ENCODE measurements at places on chromosomes 1 and 21.

DNA sequence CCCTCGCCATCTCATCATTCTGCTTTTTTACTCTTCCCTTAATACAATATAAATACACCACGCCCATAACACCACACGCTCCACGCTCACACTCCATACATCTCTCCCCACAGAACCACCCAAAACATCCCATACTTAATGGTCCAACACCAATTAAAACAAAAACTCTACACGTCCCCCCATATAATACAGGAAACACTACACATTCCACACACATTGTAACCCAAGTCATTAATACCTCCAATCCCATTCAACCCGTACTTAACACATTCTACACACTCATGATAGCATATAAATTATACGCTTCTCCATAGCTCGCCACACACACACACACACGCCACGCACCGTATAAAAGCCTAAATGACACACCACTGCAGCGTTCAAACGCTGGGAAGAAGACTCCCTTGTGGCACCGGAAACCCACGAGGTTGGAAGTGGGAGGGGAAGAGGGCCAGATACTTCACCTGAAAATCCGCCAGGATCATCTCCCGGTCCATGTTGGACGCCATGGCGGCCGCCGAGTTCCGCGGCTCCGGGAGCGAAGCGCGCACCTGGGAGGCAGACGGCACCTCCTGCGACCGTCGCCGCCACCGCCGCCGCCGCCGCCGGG lies 659 bp downstream of the FAF1 start:
- DNase-seq: no peak

DNA sequence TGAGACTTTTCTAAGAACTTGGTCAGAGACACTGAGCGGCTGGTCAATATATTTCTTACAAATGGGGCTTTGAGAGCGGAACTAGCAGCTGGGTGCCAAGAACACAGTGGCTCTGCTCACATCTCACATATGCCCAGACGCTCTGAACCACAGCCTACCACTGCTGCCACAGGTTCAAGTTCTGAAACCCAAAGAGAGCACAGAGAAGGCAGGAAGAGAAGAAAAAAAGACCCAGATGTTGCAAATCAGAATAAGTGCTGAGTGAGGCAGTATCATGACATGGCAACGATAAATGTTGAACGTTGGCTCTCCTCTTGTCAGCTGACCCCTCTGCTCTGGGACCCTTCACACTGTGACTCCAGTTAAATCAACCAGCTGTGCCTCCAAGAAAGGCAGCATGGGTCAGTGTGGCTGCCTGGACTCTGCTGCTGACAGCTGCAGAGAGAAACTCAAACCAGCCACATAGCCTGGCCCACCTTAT lies 26.4 kb downstream of the HIVEP3 start:
- DNase-seq: no peak

DNA sequence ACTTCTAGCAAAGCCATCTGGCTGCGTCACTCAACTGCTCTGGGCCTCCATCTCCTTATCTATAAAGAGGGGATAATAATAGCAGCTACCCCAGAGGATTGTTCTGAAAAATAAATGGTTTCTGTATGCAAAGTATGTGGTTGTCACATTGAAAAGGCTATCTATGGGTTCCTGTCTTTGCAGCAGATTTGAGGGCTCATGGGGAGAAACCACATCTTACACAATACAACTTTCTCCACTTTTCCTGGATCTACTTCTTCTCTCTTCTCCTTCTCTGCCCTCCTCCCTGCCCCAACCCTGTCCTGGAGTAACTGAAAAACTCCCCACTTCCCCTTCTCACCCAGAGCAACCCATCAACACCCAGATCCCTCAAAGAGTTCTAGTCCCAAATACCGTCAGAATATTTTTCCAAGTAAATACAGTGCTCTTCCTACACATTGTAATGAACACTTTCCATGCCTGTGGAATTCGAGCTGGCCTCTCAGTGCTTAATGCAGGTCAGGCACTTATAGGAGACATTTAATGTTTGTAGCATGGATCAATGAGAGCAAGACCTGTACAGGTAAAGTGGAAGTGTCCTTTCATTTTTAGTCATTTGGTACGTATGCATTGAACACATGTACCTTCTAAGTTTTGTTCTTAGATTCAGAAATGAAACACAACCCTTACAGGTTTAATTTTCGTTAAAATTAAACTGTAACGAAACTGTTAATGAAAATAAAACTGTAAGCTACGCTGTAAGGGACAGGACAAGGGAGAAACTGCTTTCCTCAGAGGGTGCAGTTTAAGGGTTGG lies 131.9 kb downstream of the AK5 start:
- DNase-seq: no peak

DNA sequence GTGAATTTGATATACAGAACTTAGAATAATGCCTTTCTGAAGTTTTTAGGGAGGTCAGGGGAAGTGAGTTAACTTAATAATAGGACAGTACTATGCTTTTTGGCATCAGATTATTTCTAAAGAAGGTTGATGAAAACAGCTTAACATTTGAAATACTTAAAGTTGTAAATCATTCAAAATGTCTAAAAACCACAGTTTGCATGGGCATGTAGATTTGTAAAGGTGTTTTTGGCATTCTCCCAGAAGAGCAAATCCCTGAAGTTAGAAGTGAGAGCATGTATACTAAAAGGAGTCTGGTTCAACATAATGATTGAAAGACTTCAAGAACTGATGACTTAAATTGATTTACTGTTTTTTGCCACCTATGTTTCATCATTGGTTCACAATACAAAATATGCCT lies 6.7 kb downstream of the DR1 start:
- no peak for DNase-seq

- no peak for DNase-seq
Measured at GRCh38 chr1:6953907-6954364, 168.7 kb downstream of the CAMTA1 start.

DNA sequence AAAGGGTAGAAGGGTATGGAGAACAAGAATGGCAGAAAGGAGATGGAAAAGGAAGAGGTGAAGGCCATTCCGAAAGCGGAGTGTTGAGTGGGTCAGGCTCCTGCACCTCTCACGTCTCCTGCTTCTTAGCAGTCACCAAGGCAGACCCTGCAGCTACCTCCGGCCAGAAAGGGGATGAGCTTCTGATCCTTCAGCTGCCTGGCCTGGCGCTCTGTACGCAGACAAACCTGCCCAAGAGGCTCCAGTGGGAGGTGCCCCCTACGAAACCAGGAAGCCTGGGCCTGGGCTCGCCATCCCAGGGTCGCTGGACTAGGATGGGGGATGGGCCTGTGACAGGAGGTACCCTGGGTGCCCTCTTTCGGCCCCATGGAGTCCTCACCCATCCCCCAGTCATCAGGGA lies 3.0 kb downstream of the GPR61 start:
- no peak for DNase-seq

Measured in neural progenitor cell (in vitro differentiated cells).